Stimulated activated CD4-positive, alpha-beta T cell treated with anti-CD3 and anti-CD28 coated beads, Interleukin-4, amount 100 ng/mL, for 4 hours (primary cell): ENCODE measurements at places on chromosomes 3 and 15.

DNA sequence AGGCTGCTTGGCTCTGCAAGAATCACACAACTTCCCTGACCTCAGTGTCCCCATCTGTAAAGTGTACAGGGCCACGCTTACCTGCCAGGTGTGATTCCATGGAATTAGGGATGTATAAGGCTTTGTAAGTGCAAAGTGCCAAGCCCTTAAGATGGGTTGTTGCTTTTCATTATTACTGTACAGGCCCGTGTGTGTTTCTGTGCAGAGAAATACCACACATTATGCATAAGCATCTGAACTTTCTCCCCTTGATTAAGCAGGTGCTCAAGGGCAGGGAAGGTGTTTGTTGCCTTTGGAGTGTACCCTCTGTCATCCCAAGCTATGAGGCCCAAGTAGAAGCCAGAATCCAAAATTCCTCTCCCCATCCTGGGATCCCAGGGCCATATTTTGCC, 13.6 kb upstream of the HRH1 start:
- no peak for DNase-seq

DNA sequence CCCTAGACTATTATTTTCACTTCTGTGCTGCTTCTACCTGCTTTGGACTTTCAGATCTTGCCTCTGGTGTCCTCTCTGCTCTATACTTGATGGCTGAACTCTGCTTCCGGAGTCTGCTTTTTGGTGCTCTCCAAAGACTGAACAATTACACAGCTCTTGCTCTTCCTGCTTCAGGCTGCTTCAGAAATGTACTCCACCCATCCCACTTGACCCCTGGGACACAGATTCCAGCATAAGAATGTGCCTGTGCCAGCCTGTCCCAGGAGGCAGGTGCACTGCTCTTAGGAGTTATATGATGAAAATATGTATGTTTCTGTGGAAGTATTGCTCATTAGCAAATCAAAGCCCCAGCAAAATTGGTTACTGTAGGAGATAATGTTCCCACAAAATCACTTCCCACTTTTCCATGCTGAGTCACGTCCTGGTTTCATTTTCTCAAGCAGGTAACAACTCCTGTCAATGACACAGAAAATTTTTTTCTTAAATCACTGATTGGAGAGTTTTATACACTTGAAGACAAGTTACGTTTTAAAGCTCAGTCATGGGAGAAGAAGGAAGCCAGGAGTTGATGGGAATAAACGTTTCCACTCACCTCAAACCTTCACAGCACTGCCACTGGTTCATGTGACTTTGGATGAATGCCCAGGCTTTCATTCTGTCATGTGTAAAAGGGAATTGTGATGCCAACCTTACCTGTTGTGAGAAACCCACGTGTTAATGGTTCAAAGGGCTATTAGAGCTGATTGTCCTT, 239.4 kb upstream of the ZPLD1 start:
- DNase-seq: no peak

DNA sequence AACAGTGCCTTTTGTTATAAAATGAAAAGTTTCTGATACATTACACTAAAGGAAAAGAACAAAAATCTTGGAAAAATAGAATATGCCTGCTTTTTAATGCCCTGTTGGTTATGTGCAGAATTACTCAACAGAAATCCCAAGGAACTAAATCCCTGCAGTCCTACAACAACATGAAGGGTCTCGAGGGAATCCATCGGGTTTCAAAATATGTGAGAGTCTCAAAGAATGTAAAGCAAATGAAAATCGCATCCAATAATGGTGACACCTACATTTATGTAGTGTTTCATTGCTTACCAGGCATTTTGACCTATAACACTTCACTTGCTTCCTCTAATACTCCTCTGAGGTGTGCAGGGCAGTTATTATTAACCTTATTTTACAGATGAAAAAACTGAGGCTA, 411.3 kb downstream of the FOXP1 start:
- DNase-seq: no peak

DNA sequence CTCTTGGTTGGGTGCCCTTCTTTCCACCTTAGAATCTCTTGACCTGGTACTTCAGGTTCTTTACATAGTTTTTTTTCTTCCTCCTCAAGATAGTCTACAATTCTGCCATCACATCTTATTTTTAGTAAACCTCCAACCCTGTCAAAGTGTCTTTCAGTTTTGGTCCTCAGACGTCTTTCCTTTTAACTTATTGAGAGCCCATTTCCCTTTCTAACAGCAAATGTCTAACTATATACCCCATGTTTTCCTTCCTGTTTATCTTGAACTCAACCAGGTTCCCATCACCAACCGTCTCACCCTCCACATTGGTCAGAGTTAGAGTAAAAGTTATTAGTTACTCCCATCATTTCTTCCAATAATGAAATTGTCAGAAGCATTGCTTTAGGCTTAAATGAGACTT, 10.4 kb downstream of the KBTBD12 start:
- no peak for DNase-seq

- DNase-seq: no peak
Observed at GRCh38 chr15:87538327-87538834, 718.2 kb downstream of the NTRK3 start.
